ENCODE measurements at places on chromosomes 7 and 10. TPM values are rescaled to one million over a fixed set of nuclear protein-coding genes. Genes with fewer than 3 reads are reported as not detected.

LRRTM3 gene
- not detected for total RNA-seq

CCDC172 gene
- total RNA-seq: not detected

CRYGN gene
- not detected for total RNA-seq

SLC13A1 gene
- total RNA-seq: not detected

AQP1 gene
- 0.67 TPM for total RNA-seq

MBL2 gene
- total RNA-seq: not detected

MSS51 gene
- total RNA-seq: 0.36 TPM

MOGAT3 gene
- total RNA-seq: not detected

PTF1A gene
- total RNA-seq: not detected

BMPER gene
- 5.4 TPM for total RNA-seq

PHKG1 gene
- total RNA-seq: 0.22 TPM

CXCL12 gene
- 0.31 TPM for total RNA-seq

SPDYE6 gene
- not detected for total RNA-seq

CELF2 gene
- 0.05 TPM for total RNA-seq

AKR1B15 gene
- total RNA-seq: 21.6 TPM

PSMA2 gene
- total RNA-seq: 197 TPM

H2BK1 gene
- total RNA-seq: not detected

MGMT gene
- 8.2 TPM for total RNA-seq

PRKAR1B gene
- 28.4 TPM for total RNA-seq

NUDT1 gene
- 102 TPM for total RNA-seq

PRSS1 gene
- total RNA-seq: not detected

MUC12 gene
- total RNA-seq: 12.5 TPM

ECHDC3 gene
- 9.4 TPM for total RNA-seq

Data from A549 treated with Mapracorat at 1 μM for 4 hours (cell line).